Activated T-cell treated with anti-CD3 and anti-CD28 coated beads for 24 hours (primary cell): ENCODE measurements at places on chromosomes 13 and 19.
A peak's percentile ranks its signal among the peaks of the same experiment; 100 is the strongest.

- no peak for DNase-seq
Observed at GRCh38 chr19:49856574-49857021, 5.6 kb downstream of the PTOV1 start.

- no peak for DNase-seq
Observed at GRCh38 chr19:19527371-19527656, 1.4 kb upstream of the YJEFN3 start.

- DNase-seq: peak; percentile 100
Observed at GRCh38 chr19:7522072-7522922, at the start of gene MCOLN1. TSS of gene MCOLN1 (plus strand) at chr19:7522624. CDS start at chr19:7522751, 127 bp downstream.

DNA sequence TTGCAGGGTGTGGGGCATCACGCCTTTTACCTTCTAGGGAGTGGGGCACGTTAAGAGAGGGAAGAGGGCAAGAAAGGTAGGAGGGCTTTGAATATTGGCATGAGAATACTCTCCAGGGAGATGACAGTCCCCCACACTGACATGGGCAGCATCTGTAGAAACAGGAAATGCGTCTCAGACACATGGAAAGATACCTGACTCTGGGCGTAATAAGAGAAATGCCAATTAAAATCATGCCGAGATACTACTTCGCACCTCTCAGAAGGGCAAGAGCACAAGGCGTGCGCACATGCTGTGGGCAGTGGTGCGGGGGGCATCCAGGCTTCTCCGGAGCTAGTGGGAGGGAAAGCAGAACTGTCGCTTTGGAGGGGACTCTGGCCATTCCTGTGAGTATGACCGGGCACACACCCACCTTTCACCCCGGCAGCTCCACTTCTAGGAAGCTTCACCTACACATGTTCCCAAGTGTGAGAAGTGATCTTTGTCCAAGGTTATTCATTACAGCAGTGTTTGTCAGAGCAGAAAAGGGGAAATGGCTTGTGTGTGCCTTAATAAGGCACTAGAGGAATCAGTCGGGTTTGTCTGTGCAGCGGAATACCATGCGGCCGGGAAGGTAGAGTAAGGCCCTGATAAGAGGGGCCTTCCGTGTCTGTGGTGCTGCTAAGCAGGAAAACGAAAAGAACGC is 99.5 kb downstream of the SIPA1L3 start:
- DNase-seq: no peak

- DNase-seq: no peak
Observed at GRCh38 chr19:47398707-47399597, 20.4 kb downstream of the MEIS3 start.

GRCh38 chr19:31511098-31511497 is 161.9 kb upstream of the TSHZ3 start:
- no peak for DNase-seq

DNA sequence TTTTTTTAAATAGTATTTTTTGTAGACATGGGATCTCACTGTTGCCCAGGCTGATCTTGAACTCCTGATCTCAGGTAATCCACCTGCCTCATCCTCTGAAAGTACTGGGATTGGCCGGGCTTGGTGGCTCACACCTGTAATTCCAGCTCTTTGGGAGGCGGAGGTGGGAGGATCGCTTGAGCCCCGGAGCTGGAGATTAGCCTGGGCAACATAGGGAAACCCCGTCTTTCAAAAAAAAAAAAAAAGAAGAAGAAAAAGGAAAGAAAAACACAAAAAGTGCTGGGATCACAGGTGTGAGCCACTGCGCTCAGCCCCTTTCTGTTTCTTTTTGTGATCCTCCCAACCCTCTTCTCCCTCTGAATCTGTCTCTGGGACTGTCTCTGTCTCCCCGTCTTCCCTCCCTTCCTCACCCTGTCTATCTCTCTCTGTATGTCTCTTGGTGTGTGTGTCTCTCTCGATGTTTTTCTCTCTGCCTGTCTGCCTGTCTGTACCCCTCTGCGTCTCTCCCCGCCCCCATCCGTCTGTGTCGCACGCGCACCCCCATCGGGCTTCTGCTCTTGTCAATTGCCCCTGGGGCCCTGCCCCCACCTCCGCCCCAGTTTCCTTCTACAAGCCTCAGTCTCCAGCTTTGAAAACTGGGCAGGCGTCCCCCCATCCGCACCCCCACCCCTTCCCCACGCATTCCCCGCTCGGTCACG is 540 bp upstream of the ZFP36 start:
- peak; percentile 78 for DNase-seq

- DNase-seq: no peak
Observed at GRCh38 chr13:112997188-112998130, 28.4 kb downstream of the MCF2L start.

GRCh38 chr13:57673197-57673596 is 41.7 kb downstream of the PCDH17 start:
- no peak for DNase-seq

DNA sequence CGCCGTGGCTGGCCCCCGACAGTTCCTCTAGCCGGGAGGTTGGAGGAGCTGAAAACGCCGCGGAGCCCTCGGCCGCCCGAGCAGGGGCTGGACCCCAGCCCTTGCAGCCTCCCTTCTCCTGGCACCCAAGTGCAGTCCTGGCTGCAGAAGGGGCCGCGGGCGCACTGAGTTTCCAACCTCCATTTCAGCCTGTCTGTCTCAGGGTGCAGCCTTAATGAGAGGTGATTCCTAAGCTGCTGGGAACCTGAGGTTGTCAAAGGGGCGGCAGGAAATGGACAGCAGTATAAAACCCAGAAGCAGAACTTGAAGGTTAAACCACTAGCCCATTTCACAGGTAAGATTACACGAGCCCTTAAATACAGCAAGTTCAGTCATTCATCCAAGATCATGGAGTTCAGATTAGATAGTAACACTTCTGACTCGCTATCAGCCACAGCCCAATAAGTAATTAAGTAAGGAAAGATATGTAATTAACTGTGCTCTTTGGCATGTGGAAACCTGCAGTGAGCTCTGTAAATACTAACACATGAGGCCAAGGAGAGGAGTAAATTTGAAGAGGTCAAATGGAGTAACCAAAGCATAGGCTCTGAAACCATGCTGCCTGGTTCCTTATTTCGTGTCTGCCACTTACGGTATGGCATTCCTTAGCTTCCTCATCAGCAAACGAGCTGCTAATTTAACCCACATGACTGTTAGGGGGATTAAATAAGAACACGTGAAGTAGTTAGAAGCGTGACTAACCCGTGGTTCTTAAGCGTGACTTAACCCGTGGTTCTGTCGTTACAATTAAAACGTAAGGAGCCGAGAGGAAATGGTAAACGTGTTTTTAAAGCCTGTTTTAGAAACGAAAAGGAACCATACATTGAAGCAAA is 686 bp downstream of the SETDB2 start:
- DNase-seq: peak; percentile 32

GRCh38 chr13:97369261-97369893 is 64.6 kb upstream of the RAP2A start:
- DNase-seq: no peak

DNA sequence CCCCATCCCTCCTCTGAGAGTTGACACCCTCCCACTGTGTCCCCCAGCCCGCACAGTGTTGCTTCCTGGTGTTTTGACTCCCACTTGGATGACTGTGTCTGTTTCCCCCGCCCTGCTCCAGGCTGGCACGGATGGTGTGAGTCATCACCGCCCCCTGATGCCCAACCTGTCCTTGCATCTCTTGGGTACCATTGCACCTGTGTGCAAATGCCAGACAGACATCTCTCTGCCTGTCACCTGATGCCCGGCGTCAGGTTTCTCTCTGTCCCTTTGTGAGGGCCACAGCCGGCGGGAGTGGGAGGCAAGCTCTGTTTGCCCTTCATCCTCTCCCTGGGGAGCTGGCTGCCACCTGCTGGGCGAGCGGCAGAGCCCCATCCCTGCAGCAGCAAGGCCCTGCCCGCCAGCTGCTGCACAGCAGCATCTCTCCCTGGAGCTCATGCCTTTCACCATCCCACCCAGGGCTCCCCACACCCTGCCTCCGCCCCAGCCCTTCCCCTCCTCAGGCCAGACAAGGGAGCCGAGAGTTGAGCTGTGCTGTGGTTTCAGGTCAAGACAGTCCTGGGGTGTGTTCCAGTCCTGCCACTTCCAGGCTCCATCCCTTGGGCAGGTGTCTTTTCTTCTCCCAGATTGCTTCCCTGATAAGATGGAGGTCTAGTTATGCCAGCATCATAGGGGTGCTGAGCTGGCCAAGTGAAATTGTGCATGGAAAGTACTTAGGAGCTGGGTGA is 29.7 kb downstream of the NKPD1 start:
- DNase-seq: no peak

DNA sequence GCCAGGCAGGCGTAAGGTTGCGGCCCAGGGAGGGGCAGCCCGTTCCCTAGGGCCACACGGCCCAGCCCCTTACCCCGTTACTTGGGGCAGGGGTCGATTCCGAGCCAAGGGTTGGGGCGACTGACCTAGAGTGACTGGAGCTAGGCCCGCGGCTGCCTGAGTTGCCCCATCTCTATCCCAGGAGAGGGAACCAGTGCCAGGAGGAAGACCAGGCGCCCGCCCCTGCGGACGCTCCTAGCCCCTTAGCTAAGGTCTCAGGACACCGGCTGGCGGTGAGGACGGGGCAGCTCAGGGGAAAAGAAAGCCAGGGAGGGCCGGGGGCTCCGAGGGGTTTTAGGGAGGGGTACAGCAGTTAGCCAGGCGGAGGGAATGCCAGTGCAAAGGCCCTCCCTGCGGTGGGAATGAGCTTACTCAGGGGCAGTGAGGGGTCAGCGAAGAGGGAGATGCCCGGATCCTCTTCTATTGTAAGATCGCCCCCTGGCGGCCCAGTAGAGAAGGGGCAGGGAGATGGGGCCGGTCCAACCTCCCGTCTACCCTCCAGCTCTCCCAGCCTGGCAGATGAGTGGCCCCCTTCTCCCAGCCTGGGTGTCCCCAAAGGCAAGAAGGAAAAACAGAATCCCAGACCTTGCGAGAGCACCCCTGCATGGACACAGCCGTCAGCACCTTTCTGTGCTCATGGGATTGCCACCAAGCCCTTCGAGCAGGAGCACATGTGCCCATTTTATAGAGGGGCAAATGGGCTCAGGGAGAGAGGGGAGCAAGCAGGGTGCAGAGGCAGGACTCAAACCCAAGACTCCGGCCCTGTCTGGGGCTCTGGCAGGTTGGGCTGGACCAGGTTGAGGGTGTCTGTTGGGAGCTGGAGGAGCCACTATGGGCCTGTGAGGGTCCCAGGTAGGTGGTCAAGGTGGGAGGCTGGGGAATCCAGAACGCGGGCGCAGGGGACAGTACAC is 16.3 kb downstream of the CILP2 start:
- DNase-seq: peak; percentile 45

DNA sequence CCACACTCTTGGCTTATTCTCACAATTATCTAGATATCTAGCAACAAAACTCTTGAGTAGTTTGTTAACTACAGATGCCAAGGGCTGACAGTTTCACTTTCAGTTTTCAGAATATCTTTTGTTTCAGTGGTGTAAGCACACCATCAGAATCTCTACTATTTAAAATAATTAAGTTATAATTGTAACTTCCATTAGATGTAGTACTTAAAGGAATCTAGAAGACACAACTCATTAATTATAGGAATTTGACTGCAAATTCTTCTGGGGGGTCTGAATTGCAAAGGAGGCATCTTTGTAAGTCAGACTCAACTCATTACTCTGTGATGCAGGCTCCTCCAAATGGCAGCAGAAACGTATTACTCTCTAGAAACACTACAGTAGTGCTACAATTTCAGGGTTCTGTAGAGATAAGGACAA is 44.9 kb upstream of the USPL1 start:
- DNase-seq: no peak

DNA sequence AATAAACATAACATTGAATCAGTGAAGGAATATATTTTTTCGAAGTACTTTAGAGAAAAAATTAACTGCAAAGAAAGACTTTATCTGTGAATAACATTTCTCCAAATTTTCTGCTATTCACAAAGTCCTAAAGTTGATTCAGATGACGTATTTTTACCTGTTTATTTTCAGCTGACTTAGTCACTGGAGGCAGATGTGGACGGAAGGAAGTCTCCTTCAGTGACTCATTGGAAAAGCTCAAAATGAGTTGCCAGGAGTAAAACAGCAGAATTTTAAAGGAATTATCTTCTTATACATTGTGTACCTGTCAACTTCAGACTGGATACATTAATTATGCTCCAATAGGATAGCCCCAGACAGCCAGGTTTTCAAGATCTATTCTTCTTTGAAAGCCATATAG is 679.3 kb upstream of the GPC6 start:
- DNase-seq: no peak

GRCh38 chr19:45773384-45773783 is 4.3 kb upstream of the SIX5 start:
- no peak for DNase-seq

GRCh38 chr19:44785993-44786392 is 8.3 kb downstream of the CBLC start:
- DNase-seq: no peak

GRCh38 chr13:106132216-106132615 is 403.2 kb downstream of the EFNB2 start:
- DNase-seq: no peak

- no peak for DNase-seq
Observed at GRCh38 chr19:2942928-2943640, 1.7 kb downstream of the ZNF77 start.

- no peak for DNase-seq
Observed at GRCh38 chr13:50991579-50992521, 82.3 kb downstream of the RNASEH2B start.

GRCh38 chr19:35346193-35347052 is 1.3 kb upstream of the FFAR1 start:
- DNase-seq: peak; percentile 59

- DNase-seq: no peak
Observed at GRCh38 chr13:109949397-109949796, 163.0 kb upstream of the IRS2 start.

- no peak for DNase-seq
Observed at GRCh38 chr13:23620211-23620610, 50.0 kb downstream of the TNFRSF19 start.

- DNase-seq: no peak
Observed at GRCh38 chr13:110187641-110188161, 119.3 kb downstream of the COL4A1 start.

DNA sequence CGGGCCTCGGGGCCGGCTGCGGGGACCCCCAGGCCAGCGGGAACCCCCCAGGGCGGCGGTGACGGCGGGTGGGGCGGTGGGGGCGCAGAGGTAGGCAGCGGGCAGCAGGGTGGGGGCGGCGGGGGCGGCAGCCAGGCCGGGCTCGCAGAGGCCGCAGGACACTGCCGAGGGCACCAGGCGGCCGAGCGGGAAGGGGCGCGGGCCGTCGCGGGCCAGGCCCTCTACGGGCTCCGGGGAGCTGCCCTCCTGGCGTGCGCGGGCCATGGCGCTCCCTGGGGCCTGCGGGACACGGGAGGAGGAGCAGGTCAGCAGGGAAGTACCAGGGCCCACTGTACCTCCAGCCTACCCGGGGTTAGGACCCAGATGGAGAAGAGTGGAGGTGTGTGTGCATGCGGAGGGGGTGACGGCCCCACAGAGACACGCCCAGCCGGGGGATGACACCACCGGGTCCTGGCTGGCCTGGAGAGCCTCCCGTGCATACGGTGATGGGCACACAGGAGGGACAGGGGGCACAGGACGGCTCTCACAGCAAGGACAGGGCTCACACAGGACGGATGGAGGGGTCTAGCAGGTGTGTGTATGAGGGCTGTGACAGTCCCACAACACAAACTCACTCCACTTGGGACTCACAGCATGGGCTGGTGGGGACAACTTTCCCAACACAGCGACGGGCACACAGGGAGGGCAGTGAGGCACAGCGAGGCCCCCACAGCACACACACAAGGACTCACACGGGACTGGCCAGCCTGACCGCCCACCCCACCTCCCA is 2.6 kb downstream of the BBC3 start:
- DNase-seq: no peak

GRCh38 chr13:97068151-97068550 is 73.9 kb upstream of the OXGR1 start:
- DNase-seq: no peak
